ENCODE measurements at places on chromosomes 1 and 21. TPM values are rescaled to one million over a fixed set of nuclear protein-coding genes. Genes with fewer than 3 reads are reported as not detected.

Gene ANGPTL3
- total RNA-seq: not detected

Gene MTMR11
- total RNA-seq: 8.6 TPM

Gene GOLT1A
- total RNA-seq: not detected

Gene S100A3
- not detected for total RNA-seq

Gene LMOD1
- total RNA-seq: 30.6 TPM
